ENCODE measurements at places on chromosomes 5 and 9.

DNA sequence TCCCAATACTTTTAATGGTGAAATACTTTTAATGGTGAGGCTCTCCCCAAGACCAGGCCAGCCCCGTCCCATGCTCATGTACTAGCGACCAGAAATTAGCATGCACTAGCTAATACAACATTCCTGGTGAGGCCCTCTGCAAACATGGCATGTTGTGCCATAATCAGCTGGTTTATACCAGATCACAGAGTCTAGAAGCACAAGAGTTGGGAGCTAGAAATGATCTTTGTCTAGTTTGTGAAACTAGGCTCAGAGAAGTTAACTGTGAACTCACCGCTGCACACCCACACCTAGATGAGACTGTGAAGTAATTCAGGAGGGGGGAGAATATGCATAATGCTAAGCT is 37.4 kb downstream of the MTMR12 start:
- DNase-seq: no peak

DNA sequence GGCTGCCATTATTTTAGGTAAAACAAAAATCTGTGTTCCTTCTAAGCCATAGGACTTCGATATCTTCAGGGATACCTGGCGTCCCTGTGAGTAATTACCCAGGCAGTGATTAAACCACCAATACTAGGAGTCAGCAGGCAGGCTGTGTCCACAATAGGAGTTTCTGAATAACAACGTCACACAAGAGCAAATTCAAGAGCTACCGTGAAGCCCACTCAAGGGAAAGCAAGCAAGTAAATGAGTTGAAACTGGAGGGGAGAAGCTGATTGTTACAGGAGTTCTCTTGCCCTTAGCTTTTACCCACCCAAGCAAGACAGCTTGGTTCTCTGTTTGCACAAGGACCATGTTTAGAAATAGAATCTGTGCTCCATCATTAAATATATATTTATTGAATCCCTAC is 50.8 kb downstream of the SEMA5A start:
- DNase-seq: no peak

- DNase-seq: no peak
These were observed 353 bp upstream of the TMED9 start for GRCh38 chr5:177591690-177592009.

- DNase-seq: no peak
These were observed 233.9 kb upstream of the MAP3K1 start for GRCh38 chr5:56581426-56581825.
